Bone marrow (tissue), 2 donors: ENCODE measurements at places on chromosomes 3 and 15.

DNA sequence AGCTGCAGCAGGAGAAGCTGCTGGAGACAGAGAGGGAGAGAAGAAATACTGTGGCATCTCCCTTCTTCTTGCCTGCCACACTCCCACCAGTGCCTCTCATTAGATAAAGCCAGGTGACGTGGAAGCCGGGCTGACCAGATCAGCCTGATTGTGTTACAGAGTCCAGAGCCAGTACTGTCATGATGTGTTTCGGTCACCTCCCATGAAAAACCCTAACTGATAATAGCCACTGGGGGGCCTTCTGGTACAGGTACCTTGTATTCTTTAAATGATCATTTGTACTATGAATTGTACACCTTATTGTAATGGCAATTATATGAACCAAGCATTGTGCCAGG lies 125.8 kb upstream of the TMEM108 start:
- no peak for DNase-seq

GRCh38 chr3:37544105-37544504 lies 317.6 kb upstream of the CTDSPL start:
- no peak for DNase-seq

GRCh38 chr15:79308874-79309273 lies 2.0 kb upstream of the TMED3 start:
- no peak for DNase-seq

GRCh38 chr15:39593656-39594445 lies 13.0 kb downstream of the THBS1 start:
- no peak for DNase-seq

DNA sequence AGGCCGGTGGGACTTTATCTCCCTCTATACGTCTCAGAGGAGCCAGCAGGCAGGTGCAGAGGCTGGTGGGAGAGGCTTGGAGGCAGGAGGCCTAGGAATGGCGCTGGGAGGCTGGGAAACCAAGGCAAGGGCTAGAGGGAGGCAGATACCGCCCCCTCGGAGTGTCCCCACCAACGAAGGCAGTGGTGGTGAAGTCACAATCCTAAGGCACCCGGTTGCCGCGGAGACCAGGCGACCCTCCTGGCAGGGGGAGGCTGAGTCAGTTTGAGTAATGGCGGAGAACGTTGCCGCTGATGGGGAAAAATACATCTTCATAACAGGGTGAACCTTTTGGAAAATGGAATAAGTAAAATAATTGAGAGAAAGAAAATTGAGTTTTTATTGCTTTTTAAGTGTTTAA lies 29.9 kb upstream of the CACNA2D2 start:
- no peak for DNase-seq

- DNase-seq: no peak
Observed at GRCh38 chr3:52047295-52047960, 8.9 kb downstream of the DUSP7 start.
